ENCODE measurements at places on chromosomes 5 and 9.

DNA sequence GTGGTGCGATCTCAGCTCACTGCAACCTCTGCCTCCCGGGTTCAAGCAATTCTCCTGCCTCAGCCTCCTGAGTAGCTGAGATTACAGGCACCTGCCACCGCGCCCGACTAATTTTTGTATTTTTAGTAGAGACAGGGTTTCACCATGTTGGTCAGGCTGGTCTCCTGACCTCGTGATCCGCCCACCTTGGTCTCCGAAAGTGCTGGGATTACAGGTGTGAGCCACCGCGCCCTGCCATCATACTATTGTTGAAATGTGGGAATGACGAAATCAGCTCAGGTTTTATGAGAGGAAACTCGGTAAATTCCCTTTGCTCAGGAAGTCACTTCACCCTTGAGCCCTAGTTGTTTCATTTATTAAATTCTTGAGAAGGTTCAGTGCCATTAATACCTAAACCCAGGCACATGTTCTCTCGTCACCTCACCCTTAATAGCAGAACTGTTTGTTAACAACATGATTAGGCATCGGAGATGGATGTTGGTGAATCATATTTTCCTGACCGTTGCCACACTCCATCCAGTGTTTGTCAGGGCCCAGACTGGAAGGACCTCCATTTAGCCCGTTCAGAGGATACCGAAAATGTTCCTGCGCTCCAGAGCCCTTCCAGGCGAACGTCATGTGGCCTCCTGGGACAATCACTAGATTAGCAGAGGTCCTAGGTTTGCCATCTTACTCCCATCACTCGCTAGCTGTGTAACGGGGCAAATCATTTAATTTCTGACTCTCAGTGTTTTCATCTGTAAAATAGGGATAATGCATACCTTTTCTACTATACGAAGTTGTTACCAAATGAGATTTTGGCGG lies 20.0 kb upstream of the CREBRF start:
- no peak for DNase-seq

DNA sequence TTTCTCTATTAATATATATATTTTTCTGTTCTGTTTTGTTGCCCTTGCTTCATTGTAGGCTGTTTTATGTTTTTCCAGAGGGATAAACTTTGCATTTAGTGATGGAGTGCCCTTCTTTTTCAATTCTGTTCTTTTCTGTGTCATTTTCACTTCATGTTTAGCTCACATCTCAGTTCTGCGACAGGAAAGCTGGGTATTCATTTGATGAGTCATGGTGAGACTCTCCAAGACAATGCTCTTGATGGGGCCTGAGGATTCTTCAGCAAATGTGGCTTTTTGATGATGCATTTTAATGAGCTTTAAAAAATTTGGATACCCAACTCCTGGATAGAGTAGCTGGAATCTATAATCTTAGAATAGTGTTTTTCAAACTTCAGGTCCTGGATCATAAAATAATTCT lies 56.5 kb upstream of the SPATA31D4 start:
- peak; percentile 37 for DNase-seq

DNA sequence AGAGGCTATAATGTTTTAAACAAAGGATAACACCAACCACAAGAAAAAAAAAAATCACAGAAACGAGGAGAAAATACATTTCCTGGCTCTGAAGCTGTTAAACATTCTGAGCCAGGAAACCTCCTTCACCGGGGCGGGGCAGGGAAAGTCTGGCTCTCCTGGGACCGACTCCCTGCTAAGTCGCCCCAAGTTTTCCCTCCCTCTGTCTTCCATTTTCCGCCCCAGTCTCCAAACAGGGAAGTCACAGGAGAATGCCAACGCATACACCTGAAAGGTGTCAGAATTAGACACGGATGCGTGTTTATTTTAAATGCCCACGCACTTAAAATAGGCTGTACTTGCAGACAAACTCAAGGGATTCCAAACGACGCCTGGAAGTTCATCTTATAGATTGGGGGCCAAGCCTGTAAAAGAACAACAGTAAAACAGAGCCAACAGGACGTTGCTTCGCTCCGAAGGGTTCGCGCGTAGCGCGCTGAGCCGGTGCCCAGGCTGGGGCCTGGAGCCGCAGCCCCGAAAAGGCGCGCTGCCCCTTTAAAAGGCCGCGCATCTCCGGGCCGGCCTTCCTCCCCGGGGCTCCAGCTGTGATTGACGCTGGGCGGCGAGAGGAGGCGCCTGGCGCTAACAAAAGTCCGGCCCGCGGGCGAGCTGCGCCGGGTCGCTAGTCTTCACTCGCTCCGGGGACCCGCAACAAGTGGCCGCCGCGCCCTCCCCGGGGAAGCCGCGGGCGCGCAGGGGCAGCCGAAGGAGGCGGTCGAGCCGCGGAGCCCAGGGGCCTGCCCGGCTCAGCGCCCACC lies at the start of gene FBXL7:
Gene FBXL7, plus strand, starts transcription at position 653 of the 797 bp plus-strand sequence.
- DNase-seq = no peak

GRCh38 chr9:128203024-128203706 lies at the start of gene DNM1:
DNM1 (plus strand) TSS chr9:128203379; CDS start chr9:128203471, 92 bp downstream.
- no peak for DNase-seq

GRCh38 chr5:114201332-114201731 lies 160.5 kb upstream of the KCNN2 start:
- DNase-seq = no peak

- DNase-seq = peak; percentile 77
Measured at GRCh38 chr9:129626625-129627284, 792 bp downstream of the NTMT1 start.

DNA sequence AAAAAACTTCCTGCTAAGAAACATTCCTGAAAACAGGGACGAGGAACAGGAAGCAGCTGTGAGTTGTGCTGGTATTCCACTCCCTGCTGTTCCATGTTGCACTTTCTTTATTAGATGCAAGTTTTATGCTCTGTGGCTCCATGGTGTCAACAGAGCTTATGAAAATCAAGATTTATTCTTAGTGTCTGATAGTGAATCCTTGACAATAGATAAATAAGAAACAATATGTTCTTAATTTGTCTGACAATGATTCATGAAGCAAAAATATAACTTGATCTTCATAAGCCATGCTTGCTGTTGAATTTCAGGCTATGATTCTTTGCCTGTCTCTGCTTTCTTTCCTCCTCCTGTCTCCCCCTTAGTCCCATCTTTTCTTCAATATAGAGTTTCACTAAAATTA lies 119.6 kb downstream of the DROSHA start:
- DNase-seq = no peak

GRCh38 chr9:104750185-104750767 lies 2.8 kb downstream of the NIPSNAP3A start:
- DNase-seq = no peak

DNA sequence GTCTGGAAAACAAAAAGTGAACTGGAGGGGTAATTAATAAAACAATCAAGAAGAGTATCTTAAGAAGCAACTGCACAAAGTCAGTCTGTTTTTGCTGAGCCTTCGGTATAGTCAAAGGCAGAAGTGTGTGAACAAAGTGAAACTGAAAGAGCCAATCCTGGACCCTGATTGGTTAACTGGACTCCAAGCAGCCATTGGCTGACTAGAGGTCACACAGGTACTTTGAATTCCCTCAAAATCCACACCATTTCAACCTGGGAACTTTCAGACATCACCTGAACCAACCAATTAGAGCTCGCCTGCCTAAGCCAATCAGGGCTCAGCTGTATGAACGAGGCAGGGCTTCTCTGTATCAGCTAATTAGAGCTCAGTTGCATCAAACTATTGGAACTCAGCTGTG lies 286.7 kb downstream of the TLE4 start:
- DNase-seq = no peak

DNA sequence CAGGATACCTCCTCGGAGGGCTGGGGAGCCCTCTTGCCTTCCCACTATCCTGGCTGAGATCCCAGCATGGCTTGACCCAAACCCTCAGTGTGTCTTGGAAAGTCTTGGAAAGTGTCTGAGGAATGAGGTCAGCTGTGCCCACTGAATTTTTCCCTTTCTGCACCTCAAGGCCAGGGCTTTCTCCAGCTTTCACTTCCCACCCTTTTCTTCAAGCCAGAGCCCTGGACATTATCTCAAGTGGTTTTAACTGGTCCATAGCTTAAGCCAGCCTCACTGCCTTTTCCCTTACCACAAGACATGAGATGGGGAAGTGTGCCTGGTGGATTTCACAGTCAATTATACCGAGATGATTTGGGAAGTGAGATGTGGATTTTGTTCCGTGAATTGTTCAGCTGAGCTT lies 35.7 kb upstream of the LHX2 start:
- no peak for DNase-seq

DNA sequence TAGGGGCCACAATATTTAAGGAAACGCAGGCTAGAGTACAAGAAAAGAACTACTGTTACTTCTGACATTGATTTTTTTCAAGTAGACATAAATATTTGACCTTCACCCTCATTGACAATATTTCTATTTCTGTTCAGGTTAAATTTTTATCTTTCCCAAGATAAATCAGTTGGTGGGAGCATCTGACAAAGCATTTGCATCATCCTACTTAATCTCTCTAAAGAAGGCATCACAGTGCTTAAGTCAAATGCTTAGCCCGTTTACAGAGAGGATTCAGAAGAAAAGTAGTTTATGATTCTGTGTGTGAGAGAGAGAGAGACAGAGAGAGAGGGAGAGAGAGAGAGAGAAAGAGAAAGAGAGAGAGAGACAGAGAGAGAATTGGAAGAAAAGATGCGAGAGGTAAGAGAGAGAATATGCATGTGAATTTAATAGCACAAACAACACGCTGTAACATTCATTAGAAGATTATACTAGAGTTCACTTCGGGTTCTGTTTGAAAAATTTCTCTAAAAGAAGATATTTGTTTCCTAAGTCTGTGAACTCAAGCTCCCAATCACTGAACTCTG lies 1093.3 kb upstream of the CDH6 start:
- DNase-seq = no peak

GRCh38 chr5:139904816-139905661 lies 109.4 kb downstream of the PSD2 start:
- no peak for DNase-seq

DNA sequence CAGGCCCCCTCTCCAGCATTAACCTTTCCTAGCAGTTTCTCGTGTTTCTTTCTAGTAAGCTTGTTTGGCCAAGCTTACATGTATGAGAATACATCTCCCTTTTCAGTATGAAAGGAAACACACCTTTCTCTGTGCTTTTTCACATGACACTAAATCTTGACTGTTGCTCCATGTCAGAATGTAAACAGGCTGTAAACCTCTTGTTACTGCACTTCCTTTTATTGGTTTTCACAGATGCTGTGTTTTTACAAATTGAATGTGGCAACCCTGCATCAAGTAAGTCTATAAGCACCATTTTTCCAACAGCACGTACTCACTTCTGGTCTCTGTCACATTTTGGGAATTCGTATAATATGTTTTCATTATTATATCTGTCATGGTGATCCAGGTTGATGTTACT lies 2.2 kb upstream of the CANX start:
- DNase-seq = no peak

DNA sequence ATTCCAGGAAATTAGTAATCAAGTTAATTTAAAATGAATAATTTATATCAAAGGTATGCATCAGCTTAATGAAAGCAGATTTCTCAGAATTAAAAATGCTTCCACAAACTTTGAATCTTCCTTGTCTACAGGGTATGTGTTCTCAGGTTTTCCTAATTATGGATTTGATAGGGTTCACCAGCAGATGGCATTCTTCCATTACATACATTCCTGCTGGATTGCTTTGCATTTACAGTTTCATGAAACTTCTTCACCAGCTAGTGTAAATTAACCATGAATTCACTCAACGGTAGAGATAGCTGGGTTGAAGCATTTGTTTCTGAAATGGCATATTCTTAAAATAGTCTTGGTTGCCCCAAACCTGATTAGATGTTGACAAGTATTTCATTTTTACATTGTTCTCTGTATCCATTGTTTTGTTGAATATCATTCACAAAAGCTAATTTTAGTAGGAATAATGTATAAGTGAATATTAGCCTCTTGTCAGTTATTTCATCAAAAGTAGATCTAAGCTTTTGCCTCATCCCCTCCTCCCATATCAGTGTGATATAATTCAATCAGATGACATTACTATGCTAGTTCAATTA lies 68.7 kb upstream of the WDR41 start:
- DNase-seq = no peak

DNA sequence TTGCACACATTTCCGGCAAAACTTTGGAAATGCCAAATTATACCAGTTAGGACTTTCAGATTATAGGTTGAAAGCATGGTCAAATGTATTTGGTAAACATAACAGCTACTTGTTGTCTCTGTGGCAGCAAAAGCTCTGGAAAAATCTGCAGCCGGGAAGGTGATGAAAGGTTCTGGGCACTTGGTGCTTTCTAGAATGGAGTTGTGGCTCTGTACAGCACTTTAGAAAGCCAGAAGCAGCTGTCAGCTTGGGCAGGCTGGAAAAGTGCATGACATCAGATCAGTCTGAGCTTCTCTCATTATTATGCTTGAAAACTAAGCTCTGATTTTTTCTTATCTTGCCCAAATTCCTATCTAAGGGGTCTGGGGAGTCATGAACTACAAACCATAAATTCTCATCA lies 118.6 kb upstream of the MAST4 start:
- no peak for DNase-seq

GRCh38 chr9:42388146-42388690 lies 204.8 kb downstream of the SPATA31A6 start:
- no peak for DNase-seq

DNA sequence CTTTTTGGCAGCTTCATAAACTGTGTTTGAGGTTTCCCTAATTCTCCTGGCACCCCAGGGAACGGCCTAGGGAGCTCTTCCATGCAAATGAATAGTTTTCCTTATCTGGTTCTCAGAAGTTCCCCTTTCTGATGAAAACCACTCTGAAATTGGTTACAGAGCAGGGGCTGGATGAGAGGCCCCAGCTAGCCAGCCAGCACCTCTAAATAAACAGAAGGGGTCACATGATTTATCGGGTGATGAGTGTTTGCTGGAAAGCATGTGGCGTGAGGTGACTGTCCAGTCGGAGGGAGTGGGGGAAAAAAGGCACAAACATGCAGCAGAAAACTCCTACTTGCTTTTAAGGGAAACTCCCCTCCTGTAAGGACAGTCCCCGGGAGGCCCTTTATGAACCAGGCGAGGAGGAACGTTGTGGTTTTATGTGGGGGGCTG lies 261.2 kb upstream of the ANKRD55 start:
- no peak for DNase-seq

GRCh38 chr5:8396756-8397155 lies 527.8 kb downstream of the MTRR start:
- DNase-seq = peak; percentile 14

- no peak for DNase-seq
Measured at GRCh38 chr9:82308836-82309235, 320.3 kb downstream of the SPATA31D1 start.

DNA sequence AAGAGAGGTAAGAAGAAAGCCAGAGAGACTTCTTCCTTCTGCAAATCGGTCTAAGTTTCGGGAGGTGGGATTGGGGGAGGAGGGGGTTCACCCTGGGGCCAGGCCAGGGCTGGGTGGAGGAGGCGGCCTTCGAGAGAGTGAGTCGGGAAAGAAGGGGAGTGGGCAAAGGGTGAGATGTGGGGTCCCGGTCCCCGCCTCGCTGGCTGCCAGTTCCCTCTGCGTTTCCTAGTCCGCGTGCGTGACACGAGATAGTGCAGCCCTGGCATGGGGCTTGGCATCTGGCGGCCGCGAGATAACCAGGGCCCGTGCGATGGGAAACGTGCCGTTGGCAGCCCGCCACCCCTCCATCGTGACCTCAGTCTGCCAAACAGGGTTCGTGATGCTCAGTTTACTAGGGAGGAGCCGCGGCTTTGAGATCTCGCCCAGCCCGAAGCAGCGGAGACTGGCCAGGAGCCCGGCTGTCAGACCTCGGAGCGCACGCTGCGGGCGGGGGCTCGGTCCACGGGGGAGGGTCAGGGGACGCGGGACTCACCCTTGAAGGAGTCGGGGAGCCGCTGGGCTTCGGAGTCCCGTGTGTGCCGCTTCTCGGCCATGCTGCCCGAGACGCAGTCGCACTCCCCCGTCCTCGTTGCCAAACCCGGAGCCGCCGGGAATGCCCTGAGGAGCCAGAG lies at the start of gene STOM:
Gene STOM, minus strand, starts transcription at position 656 of the 671 bp plus-strand sequence. Its CDS starts 63 bp downstream, at position 593.
- DNase-seq = no peak

GRCh38 chr5:157107508-157107907 lies 1.3 kb downstream of the HAVCR2 start:
- DNase-seq = no peak

Measured in non-pigmented ciliary epithelial cell (primary cell).